ENCODE measurements at places on chromosomes 2 and 18.

DNA sequence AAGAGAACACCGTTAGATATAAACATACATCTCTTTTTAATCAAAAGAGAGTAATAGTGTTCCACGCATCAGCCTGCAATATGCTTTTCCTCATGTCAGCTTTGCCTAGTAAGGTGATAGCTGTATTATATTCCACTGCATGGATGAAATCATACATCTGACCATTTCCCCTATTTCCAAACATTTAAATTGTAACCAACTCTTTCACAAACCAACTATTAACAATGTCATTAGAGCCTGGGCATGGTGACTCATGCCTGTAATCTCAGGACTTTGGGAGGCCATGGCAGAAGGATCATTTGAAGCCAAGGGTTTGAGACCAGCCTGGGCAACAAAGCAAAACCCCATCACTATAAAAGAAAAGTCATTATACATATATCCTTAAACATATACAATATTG, 284.8 kb downstream of the BCL11A start:
- no peak for DNase-seq

- DNase-seq, result no peak
These were observed 334.7 kb upstream of the GULP1 start for GRCh38 chr2:187956906-187957534.

DNA sequence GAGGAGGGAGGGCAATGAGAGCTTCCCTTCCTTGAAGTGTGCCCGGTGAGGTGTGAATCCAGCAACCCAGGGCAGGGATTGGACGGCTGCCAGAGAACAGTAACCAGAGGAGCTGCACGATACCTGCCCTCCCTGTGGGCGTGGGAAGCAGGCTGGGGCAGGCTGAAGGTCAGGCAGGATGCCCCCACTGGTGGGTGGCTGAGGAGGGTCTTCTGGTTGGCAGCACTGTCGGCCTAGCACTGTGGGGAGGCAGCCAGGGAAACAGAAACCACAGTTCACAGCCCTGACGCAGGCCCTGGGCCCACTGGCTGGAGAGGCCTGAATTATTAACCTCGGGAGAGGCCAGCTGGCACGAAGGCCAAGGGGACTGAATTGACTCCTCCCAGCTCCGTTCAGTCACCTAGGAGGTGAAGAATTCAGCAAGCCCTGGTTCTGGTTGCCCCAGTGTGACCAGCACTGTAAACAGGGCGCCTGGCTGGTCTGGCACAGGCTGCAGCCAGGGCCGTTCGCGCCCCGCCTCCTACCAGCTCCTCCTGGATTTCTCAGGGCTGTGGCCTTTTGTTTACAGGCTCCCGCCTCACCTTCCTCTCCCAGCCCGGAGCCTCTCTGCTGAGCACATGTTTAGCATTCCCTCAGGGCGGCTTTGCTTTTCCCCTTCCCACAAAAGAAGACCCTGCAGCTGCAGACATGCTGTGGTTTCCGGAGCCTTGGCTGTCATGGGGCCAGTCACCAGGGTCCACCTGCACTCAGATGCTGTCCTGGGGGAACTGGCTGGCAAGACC, 97.8 kb downstream of the B3GNT2 start:
- peak; percentile 52 for DNase-seq

GRCh38 chr18:58562146-58562998, 66.5 kb downstream of the ALPK2 start:
- DNase-seq, result no peak

- no peak for DNase-seq
These were observed 78.8 kb upstream of the DTNA start for GRCh38 chr18:34631093-34631966.

DNA sequence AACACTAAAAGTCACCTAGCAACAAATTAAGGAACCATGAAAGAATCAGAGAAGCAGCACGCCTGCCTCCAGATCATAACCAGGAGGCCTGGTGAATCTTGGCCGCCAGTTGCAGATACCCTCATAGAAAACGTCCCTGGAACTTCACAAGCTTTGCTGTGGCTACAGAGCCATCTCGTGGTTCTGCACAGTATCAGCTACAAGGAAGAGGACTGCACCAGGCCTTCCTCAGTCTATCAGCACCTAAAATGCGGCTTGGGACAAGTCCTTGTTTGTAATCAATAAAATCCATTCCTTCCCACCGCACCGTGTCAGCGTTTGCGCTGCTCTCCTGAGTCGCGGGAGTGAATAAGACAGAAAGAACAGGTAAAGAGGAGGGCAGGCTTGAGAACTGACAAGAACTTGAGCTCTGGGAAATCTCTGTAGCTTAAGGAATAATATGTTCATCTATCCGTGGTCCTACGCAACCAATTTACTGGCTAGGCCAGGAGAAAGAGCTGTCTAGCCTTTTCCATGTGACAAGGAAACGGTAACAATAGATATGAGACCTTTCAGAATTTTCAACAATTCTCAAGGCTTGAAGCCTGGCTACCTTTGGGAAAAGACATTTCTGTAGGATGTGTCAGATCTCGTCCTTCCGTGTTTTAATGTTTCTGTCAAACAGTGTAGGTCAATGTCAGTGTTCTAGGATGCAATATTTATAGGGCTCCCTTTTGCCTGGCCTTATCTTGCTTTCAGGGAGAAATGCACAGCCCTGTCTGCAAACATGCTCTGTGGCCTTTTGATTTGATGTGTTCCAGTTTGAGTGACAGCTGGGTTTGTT, 128.5 kb upstream of the RAB12 start:
- DNase-seq, result peak; percentile 90

DNA sequence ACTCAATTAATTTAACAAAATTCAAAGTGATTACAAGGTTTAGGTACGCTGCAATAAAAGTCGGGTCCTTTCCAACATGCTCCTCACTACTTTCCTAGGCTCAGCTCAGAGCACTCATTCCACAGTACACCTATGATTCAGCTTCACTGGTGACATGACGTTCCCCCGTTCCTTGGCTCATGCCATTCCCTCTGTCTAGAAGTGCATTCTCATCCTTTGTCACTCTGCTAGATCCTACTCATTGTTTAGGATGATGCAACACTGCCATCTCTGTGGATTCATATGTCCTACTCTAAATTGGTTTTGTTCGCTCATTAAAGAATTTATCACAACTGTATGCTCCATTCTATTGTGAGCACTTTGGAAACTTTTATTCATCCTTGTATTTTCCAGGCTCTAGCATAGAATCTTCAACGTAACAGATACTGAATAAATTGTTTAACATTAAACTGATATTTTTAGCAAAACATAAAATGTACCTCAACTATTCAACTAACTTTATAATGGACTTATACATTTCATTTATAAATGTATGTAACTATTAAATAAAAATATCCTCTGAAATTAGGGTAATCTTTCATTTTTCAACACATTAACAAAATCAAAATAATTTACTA, 78.6 kb downstream of the FAM228A start:
- no peak for DNase-seq

GRCh38 chr18:6639305-6639704, 90.2 kb upstream of the ARHGAP28 start:
- DNase-seq, result no peak

DNA sequence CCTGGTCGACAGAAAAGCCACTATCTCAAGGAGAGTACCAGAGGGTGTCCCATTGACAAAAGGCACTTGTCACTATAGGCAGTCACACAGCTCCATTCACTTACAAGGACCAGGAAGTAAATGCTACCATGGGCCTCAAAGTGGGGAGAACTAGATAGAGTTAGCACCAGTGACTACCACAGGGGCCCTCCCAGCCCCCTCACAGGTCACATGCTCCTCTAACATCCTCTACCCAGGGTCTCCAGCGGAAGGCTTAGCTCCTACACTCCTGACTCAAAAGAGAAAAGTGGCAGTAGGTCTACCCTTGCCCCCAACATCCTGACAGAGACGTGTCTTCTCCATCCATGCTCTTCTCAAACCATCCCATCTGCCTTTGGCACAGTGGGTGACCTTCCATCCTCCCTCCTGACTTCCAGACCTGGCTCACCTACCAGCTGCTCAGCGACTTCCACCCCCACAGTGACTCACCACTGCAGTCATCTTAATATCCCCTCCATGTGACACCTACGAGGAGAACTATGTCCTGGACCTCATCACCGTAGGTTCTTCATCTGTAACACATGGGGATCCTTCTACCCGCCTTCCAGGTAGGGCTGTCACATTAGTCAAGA, 5.6 kb upstream of the DNMT3A start:
- DNase-seq, result no peak

DNA sequence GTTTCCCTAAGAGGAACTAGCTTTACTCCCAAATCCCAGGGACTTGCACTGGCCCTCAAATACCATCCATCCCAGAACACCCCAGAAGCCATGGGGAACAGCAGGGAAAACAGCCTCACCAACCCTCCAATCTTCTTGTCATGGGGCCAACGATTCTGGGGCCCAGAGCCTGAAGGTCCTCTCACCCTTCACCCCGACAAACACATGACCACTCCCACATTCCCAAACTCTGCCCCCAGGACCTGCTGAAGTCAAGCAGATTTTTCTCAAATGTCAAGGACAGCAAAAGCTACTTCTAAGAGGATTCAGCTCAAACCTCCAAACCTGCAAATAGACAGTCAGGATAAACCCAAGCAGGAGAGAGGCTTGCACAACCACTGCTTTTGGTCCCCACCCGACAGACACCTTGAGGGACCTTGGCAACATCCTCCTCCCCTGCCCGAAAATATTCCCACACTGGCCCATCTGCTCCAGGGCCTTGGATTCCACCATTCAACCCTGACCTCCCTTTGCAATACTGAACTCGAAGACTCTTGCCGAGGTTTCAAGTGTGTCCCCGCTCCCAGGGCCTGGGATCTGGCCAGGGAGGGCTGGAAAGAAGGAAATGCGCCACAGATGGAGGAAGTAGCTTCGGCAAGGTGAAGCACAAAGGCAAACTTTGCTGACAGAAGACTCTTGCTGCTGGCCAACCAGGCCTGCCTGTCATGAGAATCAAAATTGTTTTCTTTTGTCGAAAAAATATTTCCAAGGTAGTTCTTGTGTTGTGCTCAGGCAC, 143.3 kb downstream of the ZFP36L2 start:
- DNase-seq, result no peak

- peak; percentile 69 for DNase-seq
These were observed 33.9 kb downstream of the MBP start for GRCh38 chr18:77098538-77099174.

DNA sequence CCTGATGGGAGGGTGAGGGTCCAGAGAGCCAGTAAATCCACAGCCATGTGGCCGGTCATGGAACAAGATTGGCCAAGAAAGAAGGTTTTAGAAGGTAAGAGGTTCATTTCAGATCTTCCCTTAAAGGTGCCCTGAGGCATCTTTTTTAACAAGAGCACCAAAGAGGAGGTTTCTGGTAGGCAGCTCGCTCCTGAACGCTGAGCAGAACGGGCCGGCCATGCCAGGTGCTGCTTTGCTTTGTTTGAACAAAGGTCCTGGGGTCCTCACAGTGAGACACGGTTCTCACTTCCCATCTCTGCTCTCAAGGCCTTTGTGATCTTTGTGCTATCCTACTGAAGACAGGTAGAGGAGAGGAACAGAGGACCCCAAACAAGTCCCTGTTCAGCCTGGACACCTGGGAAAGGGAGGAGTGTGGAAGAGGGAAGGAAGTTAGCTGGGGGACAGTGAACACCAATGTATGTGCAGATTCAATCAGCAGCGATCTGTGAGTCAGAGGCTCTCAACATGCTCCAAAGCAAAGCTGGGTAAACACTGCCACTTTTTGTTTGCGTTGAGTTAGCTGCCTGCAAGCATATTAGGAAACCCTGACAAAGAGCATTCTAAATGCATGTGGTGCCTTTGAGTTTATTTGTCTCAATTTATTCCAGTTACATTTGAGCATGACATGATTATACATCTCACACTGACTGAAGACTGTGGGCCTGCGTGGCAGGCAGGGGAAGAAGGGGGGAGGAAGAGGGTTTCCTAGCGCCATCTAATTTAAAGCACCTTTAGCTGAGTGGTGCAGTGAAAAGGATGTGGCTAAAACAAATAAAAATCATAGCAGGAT, 102.4 kb downstream of the ASB1 start:
- no peak for DNase-seq

- DNase-seq, result no peak
These were observed 62.3 kb upstream of the NYAP2 start for GRCh38 chr2:225337183-225337582.

GRCh38 chr2:99399063-99399462, 61.9 kb downstream of the EIF5B start:
- DNase-seq, result no peak

DNA sequence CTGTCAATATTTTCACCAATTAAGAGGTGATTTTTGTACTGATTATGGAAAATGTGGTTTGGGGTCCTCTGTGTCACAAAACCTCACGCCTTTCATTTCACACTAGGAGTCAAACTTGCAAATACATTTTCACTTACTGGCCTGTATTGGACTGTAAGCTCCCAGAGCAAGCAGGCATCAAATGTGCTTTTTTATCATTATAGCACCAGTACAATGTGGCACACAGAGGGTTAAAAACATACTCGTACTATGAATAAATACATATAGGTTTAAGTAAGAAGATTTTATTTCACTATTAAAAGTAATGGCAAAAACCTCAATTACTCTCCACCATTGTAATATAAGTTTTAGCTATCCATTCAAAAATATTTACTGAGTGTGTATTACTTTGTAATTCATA, 56.7 kb downstream of the ABCB11 start:
- DNase-seq, result no peak

DNA sequence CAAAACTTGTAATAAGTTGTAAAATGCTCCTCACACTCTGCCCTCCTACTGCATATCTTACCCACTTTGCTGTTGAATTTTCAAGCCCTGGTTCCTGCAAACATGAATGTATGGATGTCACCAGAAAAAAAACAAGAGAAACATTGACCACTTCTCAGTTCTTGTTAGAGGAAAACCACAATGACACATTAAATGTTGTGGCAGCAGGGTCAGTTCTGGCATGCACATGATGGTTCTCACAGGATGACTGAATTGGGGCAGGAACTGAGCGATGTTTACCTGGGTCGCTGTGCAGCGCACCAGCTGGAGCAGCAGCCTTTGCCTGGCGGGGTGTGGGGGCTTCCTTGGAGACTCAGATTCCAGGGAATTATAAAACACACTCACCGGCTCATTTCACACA, 14.0 kb upstream of the PRKCE start:
- DNase-seq, result no peak

DNA sequence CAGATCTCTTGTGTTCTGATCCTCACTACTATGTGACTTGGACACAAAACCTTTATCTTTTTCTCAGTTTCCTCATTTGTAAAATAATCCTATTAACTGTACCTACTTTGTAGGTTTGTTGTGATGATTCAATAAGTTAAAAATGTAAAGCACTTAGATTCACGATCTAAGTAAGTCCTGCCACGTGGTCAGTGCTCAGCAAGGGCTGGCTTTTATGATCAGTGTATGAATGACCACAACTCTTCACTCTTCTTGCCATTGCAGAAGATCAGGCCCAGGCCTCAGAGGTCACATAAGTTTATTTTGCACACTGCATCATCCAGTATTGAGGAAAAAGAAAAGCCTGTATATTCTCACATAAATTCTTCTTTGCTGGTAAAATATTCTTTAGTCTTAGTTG, 1192.5 kb upstream of the ACVR2A start:
- DNase-seq, result no peak

DNA sequence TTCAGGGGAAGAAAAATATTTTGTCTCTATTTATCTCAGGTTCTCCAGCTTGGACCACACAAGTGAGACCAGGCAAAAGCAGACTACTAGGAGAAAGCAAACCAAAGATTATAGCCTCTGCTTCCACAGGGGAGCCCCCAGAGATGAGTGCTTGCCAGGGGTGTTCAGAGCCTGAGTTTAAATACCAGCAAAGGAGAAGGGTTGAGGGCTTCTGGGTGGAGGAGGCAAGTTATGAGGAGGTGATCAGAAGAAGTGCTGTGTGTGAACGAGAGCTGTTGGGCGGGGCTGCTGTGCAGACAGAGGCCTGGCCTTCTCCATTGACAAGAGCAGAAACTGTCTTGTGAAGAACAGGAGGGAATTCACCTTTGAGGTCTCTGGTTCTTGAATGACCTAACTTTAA, 32.8 kb upstream of the PXDN start:
- no peak for DNase-seq

- no peak for DNase-seq
These were observed 45.8 kb upstream of the RBM44 start for GRCh38 chr2:237752761-237753165.
